ENCODE measurements at places on chromosomes 4 and X.

- peak; percentile 62 for DNase-seq
Observed at GRCh38 chr4:73828956-73829355, 7.5 kb upstream of the CXCL6 start.

DNA sequence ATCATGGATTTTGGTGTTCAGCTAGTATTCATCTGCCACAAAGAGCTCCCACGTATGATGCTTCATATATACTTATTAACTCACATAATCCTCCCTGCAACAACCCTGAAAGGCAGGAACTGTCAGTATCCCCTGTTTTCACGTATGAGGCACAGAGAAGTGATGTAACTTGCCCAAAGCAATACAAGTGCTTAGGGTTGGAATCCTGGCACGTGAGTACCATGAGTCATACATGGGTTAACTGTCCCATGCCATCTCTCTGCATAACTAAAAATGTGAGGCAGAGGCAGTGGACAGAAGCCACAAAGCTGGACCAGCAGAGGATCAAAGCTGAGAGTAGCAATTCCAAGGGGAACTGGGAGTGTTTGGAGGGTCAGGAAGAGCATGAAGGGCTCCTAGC is 35.7 kb upstream of the EGFL6 start:
- peak; percentile 72 for DNase-seq

DNA sequence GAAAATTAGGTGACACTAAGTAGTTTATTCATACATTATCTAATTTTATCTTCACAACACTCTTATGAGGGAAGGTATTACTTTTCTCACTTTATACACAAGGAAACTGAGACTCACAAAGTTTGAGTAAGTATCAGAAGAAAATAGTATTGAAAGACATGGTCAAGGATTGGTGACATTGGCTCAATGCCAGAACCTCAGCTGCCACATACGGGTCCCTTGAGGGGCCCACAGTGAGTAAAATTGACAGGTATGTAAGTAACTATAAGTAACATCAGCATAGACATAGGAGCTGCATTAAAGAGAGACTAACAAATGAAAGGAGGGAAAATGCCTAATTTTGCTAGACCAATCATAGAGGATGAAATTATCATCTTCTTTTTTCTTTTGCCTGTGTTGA is 134.1 kb downstream of the COX18 start:
- DNase-seq, result no peak

GRCh38 chr4:40570348-40571077 is 59.2 kb downstream of the RBM47 start:
- no peak for DNase-seq

DNA sequence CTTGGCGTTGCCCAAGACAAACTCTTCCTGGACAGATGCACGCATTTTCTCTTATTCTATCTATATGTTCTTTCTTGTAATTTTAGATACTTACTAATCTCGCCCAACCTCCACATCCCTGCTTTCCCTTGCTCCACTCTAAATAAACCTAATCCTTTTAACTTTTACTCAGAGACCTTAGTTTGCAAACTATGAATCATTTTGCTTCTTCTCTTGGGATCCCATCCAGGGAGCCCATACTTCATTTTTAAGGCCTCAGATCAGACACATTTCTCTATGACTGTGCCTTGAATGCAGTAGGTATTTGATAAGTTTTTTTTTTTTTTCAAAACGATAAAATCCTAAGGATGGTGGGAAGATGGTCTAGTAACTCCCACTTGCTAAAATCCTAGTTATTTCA is 353.8 kb upstream of the HAND2 start:
- DNase-seq, result no peak

- DNase-seq, result no peak
Observed at GRCh38 chr4:189765301-189765700, 175.4 kb upstream of the FRG1 start.

- no peak for DNase-seq
Observed at GRCh38 chr4:38859501-38859900, 2.9 kb upstream of the TLR6 start.

DNA sequence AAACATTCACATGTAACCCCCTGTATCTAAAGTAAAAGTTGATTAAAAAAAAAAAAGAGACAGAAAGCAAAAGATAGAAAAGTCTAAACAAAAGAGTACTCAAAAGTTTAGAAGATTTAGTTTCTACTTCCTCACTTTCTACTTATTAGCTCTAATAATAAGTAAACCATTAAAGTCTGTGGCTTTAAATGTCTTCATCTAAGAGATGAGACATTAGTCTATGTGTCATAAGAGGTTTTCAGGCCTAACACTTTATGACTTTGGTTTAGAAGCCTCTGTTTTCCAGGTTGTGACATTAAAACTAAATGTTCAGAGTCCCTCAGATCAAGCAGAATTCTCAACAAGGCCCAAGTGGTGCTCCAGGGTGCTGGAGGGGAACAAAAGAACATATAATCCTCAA is 42.2 kb upstream of the GUCY1A1 start:
- no peak for DNase-seq

DNA sequence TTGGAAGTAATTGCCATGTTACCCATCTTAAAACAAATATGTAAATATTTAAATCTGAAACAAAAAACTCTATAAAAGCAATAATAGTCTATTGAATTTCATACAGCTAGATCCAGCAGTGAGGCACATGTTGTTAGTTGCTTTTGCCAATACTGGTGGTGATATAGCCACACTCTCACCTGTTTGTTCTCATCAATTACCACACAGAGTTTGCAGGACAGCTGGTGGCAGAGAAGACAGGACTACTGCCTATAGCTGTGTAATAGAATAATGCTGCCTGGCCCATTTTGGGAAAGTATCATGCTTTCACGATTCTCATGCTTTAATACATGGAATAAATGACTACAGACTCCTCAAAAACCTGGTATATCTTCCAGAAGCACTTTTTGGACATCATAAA is 3.7 kb upstream of the PRR32 start:
- DNase-seq, result no peak

DNA sequence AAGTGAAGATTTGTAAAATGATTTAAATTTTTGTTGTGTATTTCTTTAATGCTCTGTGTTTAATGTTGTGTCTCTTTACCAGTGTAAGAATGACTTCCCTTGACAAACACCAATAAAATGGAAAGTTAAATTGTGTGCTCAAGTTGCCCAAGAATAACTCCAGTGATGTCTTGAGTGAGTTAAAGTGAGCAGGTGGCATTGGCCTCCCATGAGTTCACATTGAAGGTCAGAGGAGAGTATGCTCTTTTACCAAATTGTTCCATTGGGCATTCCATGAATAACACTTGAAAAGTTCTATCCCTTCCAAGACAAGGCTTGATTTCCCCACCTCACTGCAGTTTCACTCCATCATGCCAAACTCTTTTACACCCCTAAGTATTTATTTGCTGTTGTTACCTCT is 4.5 kb downstream of the ANXA5 start:
- no peak for DNase-seq

DNA sequence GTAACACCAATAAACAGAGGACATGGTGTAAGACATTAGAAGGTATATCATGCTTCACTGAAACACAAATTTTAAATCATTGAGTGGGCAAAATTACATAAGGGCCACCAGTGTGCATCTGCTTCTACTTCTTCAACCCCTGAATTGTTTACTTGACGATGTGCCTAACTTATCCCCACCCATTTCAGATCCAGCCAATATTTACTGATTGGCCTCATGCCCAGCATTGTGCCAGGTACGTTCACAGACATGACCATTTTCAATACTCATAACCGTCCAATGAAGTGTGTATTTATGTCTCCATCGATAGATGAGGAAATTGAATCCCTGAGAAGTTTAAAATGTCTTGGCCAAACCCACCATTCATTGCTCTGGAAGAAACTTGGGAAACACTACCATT is 208.3 kb upstream of the MID1 start:
- DNase-seq, result no peak

DNA sequence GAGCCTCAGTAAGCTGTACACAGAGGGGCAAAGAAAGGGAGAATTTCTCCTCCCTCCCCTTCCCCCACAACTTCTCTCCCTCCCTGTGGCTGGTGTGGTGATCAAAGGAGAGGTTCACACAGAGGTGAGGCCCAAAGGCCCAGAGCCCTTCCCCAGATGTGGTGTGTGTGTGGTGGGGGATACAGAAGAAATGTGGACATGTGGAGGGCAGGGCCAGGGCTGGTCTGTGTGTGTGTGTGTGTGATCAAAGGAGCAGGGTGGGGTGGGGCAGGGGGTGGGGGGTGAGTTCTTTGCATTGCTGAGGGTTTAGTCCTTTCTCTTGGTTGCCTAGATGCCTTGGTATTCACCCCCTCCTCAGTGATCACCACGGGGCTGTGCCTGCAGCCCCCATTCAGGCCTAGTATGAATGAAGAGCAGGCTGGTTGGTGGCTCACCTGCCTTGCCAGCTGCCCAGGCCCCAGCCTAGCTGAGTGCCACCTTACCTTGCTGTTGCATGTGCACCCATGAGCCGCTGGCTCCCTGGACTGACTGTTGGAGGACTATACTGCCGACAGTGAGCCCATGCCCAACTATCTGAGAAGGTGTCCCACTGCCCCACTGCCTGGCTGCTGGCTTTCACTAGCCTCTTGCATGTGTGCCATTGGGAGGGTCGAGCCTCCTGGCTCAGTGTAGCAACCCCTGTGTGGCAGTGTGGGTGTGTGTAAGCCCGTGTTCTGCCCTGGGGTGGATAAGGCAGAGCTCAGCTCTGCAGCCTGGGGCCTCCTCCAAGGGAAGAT is 101.9 kb downstream of the EFNB1 start:
- DNase-seq, result no peak

DNA sequence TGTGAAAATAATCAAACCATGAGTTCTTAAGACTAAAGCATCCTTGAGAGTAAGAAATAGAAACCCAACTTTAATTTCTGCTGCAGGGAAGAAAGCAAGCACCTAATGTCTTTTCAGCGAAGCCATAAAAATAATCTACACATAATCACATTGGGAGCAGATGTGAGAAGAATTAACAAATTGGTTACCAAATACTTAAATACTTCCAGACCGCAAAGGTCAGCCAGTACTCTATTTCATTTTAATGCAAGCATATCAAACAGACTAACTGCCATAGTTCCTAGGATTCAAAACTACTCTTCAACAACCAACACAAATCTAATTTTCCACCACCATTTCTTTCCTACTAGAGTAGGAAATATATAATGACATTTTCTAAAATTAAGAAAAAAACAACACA is 144.8 kb upstream of the SLIT2 start:
- DNase-seq, result peak; percentile 57

GRCh38 chrX:21479695-21480270 is 105.6 kb downstream of the CNKSR2 start:
- peak; percentile 60 for DNase-seq

DNA sequence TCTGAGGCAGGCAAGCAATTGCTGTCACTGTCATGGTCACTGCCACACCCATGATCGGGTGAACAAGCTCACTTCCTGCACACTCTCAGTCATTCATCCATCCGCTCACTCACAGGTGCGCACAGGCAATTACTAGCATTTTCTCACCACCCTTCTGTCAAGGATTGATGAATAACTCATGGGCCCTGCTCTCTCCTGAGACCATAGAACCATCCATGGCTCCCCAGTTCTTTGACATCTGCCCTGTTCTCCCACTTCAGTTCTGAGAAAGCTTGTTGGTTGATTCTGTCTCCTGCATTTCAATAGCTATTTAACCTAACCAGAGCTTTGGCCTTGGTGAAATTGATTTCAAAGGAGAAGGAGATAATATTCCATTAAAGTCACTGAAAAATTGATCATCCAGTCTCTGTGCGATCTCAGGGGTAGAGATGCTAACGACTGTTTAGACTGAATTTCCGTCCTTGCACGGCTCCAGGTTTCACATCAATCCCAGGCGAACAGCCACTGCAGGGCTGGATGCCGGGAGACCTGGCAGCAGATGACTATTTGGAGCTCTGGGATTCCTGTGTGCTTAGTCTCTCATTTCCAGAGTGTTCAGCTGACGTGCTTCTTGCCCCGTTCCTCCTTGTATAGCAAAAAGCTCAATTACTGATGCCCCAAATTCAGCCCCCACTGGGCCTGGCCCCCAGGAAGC is 36.9 kb upstream of the ADRA2C start:
- peak; percentile 63 for DNase-seq

DNA sequence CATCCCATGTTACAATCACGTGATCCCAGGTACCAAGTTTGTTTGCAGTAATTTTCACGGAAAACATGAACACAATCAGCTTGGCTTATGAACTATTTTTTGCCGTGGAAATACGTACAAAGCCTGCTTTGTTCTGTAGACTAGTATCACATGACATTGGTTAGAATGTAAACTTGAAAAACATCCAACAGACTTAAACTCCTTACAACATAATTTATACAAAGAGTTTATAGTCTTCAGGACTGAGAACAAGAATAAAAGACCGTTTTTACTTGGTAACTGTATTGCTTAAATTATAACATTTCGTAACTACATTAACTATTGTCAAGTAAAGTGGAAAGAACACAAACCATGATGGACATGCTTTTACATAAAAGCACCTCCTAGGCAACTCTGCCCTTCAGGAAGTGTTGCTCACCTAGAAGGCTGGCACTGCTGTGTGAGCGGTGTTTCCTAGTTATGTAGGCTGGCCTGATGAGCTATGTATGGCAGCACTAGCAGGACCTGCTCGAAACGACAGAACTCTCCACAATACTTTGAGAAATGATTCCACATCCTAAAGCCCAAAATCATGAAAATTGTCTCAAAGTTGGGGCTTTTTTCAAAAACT is 41.8 kb upstream of the WDR1 start:
- DNase-seq, result peak; percentile 20

DNA sequence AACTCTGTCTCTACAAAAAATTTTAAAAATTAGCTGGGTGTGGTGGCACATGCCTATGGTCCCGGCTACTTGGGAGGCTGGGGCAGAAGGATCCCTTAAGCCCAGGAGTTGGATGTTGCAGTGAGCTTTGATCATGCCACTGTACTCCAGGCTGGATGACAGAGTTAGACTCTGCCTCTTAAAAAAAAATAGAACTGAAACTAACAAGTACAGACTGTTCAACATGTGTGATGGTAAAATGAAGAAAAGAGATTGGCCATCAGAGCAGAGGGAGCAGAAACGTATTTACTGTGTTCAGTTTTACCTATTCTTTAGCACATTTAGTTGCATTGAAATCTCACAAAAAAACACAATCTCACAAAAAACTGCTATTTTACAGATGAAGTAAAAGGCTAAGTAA is 77.9 kb upstream of the NAP1L5 start:
- no peak for DNase-seq

DNA sequence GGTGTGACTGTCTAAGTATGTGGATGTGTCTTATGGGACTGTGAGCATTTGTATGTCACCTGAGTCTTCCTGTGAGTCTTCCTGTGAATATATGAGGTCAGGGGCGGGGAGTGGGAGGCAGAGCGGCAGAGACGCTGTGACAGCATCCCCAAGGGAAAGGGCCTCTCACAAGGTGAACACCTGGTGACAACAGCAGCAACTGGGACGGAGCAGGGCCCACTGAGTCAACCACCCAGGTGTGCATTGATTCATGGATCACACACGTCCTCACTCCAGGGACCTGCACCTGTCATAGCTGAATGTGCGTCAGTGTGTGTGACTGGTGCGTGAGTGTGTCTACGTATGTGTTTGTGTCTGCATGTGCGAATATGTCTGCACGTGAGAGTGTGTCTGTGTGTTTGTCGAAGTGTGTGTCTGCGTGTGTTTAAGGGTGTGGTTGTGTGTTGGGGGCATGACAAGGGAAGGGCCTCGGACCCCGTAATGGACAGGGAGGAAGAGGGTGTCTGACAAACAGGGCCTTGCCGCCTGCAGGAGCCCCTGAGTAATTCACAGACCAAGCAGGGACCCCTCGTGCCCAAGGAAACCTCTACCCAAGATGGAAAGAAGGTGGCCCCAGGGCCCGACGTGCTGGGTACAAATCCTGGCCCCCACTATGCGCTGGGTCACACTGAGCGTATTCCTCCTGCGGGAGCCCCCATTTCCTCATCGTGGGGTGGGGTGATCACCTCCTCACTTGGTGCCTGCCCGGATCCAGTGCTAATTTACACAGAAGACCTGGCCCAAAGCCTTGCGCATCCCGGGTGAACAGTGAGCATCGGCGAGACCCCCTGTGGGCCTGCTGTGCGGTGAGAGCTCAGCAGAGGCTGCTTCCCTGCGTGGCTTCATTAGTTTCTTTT is 76.7 kb downstream of the ABLIM2 start:
- DNase-seq, result no peak
